ENCODE measurements at places on chromosomes 11 and 22.

- DNase-seq: no peak
These were observed 77.6 kb downstream of the MYO7A start for GRCh38 chr11:77205467-77206263.

DNA sequence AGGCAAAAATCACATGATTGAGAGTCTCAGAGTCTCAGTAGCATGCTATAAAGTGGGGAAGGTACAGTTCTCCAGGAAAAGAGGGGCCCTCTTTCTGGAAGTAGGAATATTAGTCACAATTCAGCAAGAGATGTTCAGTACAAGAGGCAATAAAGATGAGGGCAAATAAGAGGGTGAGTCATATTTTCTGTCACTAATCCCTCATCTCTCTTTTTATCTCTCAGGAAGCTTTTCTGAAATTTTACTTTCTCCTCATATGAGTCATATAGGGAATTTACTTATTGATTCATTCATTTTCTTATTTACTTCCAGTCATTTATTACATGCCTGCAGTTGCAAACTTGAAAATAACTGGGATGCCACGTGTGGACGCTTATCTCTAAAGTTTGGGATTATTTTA, 3.4 kb upstream of the NXPE1 start:
- DNase-seq: no peak

- DNase-seq: no peak
These were observed 1.5 kb downstream of the OR51B4 start for GRCh38 chr11:5300251-5300650.

DNA sequence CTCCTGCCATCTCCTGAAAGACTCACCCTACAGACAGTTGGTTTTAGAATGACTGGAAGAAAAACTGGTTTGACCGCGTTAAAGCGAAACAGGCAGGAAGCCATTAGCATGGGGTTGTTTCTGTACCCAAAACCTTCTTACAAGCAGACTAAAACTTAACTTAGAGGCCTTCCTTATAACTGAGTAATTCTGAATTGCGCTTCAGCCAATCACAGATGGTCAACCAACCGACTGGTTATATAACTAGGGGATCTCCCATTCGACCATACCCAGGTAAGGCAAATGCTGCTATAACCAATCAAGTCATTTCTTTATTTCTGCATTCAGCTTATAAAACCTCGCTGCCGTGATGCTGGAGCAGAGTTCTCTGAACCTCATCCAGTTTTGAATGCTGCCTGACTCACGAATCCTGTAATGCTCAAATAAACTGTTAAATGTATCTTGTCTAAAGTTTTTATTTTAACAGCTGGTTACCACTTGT, 87.8 kb upstream of the DRD2 start:
- DNase-seq: no peak

GRCh38 chr11:125777309-125777708, 1.3 kb downstream of the PATE2 start:
- DNase-seq: no peak

DNA sequence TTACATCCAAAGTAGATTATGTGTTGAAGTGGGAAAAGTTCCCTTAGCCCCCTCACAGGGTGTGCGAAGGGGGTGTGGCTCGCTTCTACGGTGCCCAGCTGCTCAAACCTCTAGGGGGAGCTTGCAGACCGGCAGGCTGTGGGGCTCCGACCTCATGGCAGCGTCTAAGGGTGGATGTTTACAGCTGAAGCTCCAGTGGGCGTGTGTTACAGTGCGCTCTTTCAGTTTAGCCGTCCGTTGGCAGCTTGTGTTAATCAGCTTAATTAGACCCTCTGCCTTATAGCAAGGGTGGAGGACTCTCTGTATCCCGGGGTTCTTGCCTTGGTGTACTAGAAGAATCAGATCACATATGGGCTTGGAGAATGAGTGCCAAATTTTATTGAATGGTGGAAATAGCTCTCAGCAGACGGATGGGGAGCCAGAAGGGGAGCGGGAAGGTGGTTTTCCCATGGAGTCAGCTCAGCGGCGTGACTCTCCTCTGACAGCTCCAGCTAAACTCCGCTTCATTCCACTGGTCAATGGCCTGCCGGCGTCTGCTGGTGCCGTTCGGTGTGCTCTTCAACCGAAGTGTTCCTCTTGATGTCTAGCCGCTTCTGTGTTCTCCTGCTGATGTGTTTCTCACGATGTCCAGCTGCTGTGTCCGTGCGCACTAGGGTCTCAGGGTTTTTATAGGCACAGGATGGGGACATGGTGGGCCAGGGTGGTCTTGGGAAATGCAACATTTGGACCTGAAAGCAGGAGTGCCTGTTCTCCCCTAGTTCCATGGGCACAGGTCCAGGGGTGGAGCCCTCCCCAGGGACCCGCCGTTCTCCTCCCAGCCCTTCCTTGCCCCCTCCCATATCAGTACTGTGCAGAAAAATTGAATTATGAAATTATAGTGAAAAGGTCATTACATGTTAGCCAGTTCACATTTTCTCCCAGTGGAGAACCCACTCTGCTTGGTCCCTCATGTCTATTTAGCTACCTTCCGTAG, 28.6 kb upstream of the OR10G7 start:
- DNase-seq: peak; percentile 22

GRCh38 chr11:45658292-45658991, 7.0 kb downstream of the CHST1 start:
- no peak for DNase-seq

DNA sequence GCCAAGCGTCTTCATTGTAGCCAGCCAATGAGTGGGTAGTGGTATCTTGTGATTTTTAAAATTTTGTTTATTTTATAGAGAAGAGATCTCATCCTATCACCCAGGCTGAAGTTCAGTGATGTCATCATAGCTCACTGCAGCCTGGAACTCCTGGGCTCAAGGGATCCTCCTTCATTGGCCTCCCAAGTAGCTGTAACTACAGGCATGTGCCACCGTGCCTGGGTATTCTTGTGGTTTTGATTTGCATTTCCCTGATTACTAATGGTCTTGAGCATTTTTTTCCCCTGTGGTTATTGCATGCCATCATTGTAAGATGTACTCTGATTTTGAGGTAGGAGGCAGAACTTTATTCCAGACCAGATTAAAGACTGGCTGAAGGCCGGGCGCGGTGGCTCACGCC, 2.4 kb upstream of the DENND6B start:
- DNase-seq: no peak

- DNase-seq: no peak
These were observed 39.7 kb downstream of the ME3 start for GRCh38 chr11:86632499-86633269.

DNA sequence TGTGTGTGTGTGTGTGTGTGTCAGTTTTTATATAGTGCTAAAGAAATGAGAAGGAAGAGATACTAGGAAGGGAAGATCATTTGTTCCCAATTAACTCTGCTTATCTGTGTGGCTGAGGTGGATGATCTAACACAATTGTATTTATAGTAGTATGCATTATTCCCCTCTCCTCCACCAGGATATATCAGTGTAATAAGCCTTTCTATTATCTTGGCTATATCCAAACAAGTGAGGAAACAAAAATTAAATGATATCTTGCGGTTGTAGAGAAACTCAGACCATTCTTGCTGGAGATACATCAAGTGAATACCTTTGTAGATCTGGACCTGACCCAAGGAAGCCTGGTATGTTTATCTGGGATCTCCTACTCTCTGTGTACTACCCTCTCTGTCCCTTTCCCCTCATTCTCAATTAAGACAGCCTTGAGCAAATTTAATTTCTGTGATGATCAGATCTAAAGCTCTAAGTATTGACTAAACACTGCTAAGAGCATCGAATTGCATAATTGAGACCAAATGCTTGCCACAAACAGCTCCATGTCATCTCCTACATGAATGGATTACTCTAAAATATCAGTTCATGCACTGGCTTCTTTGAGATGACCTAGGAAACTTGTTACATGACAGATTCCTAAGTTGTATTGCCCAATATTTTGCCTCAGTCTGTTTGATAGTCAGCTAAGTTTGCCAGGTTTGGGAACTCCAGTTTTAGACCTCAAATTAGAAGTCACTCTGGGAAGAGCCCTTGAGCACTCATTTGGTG, 185.3 kb upstream of the CTSC start:
- no peak for DNase-seq

DNA sequence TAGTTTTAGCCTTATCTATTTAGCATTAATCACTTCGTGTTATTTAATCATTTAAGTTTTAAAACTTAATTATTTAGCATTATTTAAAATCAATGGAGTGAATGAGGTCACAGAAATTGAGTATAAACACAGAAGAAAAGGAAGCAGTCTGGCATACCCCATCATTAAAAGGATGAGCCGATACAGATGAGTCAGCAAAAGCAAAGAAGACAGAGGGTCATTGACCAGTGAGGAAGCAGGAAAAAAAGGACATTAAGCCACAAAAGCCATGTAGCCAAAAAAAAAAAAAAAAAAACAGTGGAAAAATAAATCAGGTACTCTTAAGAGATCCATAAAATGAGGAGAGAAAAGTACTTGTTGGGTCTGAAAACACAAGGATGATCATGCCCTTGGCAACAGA, 71.5 kb downstream of the TYR start:
- no peak for DNase-seq
